Peyer's patch (tissue), 4 donors: ENCODE measurements at places on chromosomes 7 and 10. TPM values are rescaled to one million over a fixed set of nuclear protein-coding genes. Genes with fewer than 3 reads are reported as not detected.
A peak's percentile ranks its signal among the peaks of the same experiment; 100 is the strongest.

Gene KLHDC10
- total RNA-seq = 25.0 TPM

Gene STEAP1B
- total RNA-seq = not detected

Gene HMX2
- total RNA-seq = 1.0 TPM

Gene ADAP1
- total RNA-seq = 146 TPM

Gene NEUROD6
- total RNA-seq = not detected

Gene ADRA2A
- total RNA-seq = 11.6 TPM

Gene CFAP69
- total RNA-seq = not detected

DNA sequence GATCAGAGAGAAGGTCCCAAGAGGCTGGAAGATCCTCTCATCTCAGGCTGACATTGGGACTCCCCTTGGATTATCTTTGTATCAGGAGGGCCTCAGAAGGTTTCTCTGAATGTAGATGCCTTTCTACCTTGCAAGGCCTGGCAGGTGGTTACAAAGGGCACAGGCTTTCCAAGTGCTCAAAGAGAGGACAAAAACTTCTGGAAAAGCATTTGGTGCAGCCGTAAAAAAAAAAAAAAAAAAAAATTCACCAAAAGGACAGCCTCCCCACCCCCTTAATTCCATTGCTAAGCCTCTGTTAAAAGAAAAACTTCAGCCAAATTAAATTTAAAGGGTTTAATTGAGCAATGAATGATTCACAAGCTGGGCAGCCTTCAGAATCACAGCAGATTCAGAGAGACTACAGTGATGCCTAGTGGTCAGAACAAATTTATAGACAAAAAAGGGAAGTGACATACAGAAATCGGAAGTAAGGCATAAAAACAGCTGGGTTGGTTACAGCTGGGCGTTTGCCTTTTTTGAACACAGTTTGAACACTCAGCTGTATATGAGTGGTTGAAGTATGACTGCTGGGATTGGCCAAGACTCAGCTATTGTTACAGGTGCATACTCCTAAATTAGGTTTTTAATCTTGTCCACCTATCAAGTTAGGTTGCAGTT is 42.5 kb upstream of the LRGUK start:
- no peak for DNase-seq
- no peaks in the 10 kb centered on the region for H3K36me3 ChIP-seq
- no peak overlapping the region for H3K27ac ChIP-seq
- no peak overlapping the region for H3K4me3 ChIP-seq
- H3K27me3 ChIP-seq = no peaks in the 10 kb centered on the region

GRCh38 chr7:110803602-110804143 is 287.3 kb upstream of the LRRN3 start:
- H3K4me1 ChIP-seq = no peaks in the 10 kb centered on the region
- no peak for DNase-seq
- no peaks in the 10 kb centered on the region for H3K36me3 ChIP-seq
- no peaks in the 10 kb centered on the region for H3K27me3 ChIP-seq

- DNase-seq = no peak
- no peaks in the 10 kb centered on the region for H3K27me3 ChIP-seq
- no peaks in the 10 kb centered on the region for H3K36me3 ChIP-seq
- H3K27ac ChIP-seq = no peak overlapping the region
- no peak overlapping the region for H3K4me3 ChIP-seq
- no peaks in the 10 kb centered on the region for H3K4me1 ChIP-seq
Observed at GRCh38 chr7:134167250-134167649, 40.1 kb downstream of the LRGUK start.

DNA sequence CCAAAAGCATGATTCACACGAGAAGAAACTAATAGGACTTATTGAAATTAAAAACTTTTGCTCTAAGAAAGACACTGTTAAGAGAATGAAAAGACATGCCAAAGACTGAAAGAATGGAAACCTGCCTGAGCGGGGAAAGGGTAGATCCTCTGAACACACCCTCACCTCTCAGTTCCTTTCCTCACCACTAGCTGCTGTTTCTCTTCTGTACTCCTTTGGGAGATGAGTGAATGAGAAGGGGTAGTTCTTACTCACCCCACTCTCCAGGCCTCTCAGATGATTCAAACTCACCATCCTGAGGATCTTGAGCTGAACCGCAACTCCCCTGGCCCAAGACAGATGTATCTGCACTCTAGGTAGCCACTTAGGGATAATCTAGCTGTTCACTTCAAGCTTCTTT is 41.9 kb downstream of the IQUB start:
- H3K27me3 ChIP-seq = no peaks in the 10 kb centered on the region
- H3K4me3 ChIP-seq = no peak overlapping the region
- no peaks in the 10 kb centered on the region for H3K4me1 ChIP-seq
- no peak for DNase-seq

DNA sequence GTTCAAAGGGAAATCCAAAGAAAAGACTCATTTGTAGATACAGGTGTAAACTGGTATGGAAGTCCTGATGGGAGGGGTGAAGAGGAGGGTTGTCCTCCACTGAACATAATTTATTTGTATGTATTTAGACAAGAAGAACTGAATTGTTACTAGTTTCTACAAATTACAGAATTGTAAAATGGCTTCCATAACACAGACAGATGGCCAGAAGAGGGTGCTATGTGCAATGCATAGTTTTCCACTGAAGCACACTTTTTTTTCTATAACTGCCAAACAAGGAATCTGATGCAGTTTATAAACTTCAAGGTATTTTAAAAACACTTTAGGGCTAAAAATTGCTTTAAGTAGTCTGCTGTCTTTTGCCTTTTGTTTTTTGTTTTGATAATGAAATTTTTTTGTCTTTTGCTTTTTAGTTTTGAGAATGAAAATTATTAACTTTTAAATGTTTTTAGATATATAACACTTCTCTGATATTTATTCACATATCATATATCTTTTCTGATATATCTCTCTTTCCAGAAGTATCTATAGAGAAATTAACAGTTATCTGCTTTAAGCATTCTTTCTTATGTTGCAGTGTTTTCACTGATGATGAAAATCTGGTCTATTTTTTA is 58.5 kb downstream of the PHYHIPL start:
- H3K27ac ChIP-seq = no peak overlapping the region
- peak; percentile 49 for DNase-seq
- no peaks in the 10 kb centered on the region for H3K4me1 ChIP-seq
- H3K27me3 ChIP-seq = no peaks in the 10 kb centered on the region
- H3K36me3 ChIP-seq = no peaks in the 10 kb centered on the region

DNA sequence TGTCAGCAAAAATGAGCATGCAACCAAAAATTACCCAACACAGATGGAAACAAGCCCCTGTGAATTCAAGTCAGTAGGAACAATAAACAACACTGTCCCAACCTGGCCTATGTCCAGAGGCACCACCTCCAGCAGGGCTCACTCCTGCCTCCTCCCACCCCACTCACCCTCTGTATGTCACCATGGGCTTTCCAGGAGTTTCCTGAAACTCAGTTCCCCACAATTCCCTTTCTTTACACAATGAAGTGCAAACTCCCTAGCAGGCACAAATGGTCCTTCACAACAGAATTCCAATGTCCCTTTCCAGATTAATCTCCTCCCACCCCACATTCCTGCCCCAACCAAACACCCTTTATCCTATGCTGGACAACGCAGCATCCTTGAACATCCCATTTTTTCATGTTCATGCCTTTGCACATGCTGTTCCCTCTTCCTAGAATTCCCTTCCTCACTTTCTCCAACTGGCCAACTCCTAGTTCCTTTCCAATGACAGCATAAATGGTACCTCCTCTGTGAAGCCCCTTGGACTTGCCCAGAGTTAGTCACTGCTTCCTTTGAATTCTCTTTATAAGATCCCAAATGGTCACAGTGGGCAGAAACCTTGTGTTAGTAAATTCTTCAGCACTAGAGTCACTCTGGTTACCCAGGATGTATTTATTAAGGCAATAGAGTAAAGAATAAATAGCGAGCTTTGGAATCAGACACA is 157.5 kb downstream of the SLIT1 start:
- H3K4me1 ChIP-seq = no peaks in the 10 kb centered on the region
- no peak for DNase-seq
- no peak overlapping the region for H3K4me3 ChIP-seq
- no peak overlapping the region for H3K27ac ChIP-seq
- no peaks in the 10 kb centered on the region for H3K36me3 ChIP-seq
- H3K27me3 ChIP-seq = no peaks in the 10 kb centered on the region

GRCh38 chr7:52726493-52726892 is 308.9 kb upstream of the POM121L12 start:
- no peaks in the 10 kb centered on the region for H3K36me3 ChIP-seq
- no peaks in the 10 kb centered on the region for H3K27me3 ChIP-seq
- no peaks in the 10 kb centered on the region for H3K4me1 ChIP-seq
- H3K27ac ChIP-seq = no peak overlapping the region
- DNase-seq = no peak

DNA sequence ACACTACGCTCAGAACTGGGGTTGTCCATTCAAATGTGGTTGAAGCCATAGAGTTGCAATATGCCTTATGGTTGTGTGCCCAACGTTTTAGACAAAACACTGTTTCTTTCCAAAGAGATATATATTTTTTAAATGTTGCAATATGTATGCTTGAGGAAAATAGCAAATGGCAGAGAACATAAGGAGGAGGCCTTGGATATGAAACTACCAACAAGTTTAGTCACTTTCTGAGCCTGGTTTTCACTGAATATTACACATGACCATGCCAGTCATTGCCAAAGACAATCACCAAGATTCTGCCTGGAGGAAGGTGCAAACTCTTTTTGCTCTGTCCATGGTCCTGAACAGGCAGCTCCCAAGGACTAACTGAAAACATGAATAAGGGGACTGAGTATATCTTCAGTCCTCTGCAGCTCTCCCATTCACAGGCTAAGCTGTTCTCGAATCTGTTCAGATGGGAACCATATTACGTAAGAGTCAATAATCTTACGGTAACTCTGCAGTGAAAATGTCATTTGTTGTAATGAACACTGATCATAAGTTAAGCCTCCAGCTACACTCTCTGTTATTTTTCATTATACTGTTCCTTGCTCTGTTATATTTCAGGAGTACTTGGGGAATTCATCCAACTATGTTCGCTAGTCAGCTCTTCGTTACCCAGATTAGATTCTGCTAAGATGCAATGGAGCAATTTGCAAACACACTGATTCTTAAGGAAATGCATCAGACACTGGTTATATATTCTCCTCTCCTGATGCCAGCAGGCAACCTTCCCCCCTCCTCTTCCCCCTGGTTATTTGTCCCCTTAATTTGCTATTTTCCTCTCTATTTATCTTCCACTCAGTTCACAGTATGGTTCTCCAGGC is 90.7 kb upstream of the C1QL3 start:
- no peak overlapping the region for H3K4me3 ChIP-seq
- no peak overlapping the region for H3K27ac ChIP-seq
- H3K27me3 ChIP-seq = no peaks in the 10 kb centered on the region
- no peak for DNase-seq
- H3K4me1 ChIP-seq = no peaks in the 10 kb centered on the region
- H3K36me3 ChIP-seq = no peaks in the 10 kb centered on the region

DNA sequence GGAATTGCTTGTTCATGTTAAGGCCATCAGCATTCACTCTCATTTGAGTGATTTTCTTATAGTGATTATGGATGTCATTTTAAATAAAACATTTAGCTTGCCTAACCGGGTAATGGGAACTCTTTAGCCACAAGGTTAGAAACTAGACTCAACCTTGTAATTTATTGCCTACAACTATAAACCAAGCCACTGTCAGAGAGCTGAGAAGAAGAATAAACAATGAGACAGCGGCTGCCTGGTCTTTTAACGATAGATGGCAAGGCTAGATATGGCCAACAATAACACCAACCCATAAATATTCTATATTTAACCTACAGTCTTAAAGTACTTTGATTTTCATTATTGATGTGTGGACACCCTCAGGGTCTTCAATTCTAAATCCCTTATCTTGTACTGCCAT is 27.8 kb upstream of the INHBA start:
- no peaks in the 10 kb centered on the region for H3K27me3 ChIP-seq
- H3K27ac ChIP-seq = no peak overlapping the region
- H3K36me3 ChIP-seq = no peaks in the 10 kb centered on the region
- no peak for DNase-seq

DNA sequence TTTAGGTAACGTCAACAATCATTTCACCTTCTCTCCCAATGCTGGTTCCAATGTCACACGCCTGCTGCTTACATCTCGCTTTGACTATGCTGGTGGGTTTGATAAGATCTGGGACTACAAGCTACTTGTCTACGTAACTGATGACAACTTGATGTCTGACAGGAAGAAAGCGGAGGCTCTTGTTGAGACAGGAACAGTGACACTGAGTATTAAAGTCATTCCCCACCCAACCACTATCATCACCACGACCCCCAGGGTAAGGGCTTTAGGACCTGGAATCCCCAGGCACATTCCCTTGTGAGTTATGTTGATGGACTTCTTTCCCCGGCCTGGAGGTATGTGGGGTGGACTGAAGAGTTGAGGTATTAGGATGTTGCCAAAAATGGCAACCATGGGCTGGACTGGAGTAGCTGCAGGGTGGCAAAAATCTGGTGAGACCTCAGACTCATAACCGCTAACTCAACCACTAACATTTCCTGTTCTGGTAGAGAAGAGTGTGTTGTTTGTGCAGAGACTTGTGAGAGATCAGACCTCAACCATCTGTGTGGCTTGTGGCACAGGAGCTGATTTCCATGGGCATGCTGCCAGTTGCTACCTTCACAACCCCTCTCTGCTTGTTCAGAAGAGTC is 59.2 kb downstream of the CDHR3 start:
- no peaks in the 10 kb centered on the region for H3K27me3 ChIP-seq
- H3K36me3 ChIP-seq = no peaks in the 10 kb centered on the region
- peak; percentile 85 for DNase-seq
- peak overlapping the region; percentile 55 for H3K27ac ChIP-seq

DNA sequence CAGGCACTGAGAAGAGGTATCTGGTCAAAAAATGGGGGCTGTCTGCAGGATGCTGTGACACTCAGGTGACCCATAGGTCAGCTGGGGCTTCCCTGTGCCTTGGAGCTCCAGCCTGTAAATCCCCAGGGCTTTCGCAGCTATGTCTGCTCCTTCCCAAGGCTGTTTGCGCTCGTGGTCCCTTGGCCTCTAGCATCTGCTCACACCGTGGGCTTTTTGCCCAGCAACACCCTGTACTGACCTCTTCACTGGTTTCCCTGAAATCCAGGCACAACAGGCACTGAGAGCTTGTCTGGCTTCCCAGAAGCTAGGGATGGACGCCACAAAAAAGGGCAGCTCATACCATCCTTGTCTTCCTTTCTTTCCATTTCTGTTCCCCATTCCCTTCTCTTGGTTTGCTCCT is 280.3 kb upstream of the HABP2 start:
- no peaks in the 10 kb centered on the region for H3K4me1 ChIP-seq

DNA sequence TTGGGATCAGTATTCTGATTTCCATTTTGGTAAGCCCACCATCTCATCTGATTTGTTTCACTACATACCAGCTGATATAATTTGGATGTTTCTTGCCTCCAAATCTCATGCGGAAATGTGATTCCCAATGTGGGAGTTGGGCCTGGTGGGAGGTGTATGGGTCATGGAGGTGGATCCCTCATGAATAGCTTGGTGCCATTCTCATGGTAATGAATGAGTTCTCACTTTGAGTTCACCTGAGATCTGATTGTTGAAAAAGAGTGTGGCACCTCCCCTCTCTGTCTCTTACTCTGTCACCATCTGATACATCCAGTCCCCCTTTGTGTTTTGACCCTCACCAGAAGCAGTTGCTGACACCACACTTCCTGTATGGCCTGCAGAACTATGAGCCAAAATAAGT is 347.3 kb downstream of the ARL4A start:
- DNase-seq = no peak
- H3K27me3 ChIP-seq = no peaks in the 10 kb centered on the region
- H3K36me3 ChIP-seq = no peaks in the 10 kb centered on the region
